Hematopoietic multipotent progenitor cell treated with erythropoietin and hydrocortisone succinate and interleukin-3 and kit ligand, for 15 days (in vitro differentiated cells): ENCODE measurements at places on chromosomes 2 and 18.

- no peak for DNase-seq
These were observed 46.2 kb downstream of the MEIS1 start for GRCh38 chr2:66481100-66481549.

DNA sequence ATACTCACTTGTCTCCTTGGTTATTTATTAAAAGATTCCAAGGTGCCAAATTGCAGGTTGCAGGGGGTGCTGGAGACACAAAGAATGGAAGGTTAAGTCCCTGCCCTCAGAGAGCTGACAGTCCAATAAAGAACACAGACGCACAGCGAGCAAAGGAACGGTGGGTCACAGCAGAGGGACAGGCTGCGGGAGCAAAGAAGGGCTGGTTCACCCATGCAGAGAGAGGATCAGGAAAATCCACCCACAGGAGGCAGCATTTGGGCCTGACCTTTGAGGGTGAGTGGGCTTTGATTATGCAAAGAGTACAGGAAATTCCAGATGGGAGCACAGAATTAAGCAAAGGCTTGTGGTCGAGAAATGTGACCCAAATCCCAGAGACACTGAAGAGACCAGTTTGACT is 45.0 kb downstream of the ZBTB7C start:
- DNase-seq: no peak

GRCh38 chr2:44957656-44958327 is 16.3 kb downstream of the SIX3 start:
- DNase-seq: no peak

- DNase-seq: no peak
These were observed 65.7 kb upstream of the FOSL2 start for GRCh38 chr2:28326881-28327505.

DNA sequence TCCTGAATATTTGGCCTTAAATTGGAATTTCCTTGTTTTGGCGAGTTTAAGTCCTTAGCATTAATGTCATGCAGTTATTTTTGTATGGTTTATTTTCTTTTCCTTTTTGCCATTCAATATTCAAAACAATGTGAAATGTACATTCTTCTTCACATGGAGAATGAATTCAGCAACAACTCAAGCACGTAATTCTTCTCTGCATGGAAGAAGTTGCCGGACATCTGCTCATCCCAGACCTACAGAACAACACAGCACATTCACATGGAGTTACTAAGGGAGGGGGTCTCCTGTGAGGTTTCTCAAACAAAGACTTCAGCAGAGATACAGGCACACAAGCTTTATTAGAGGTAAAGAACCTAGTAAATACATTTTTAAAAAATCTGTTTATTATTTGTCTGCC is 236.8 kb downstream of the SATB2 start:
- no peak for DNase-seq

GRCh38 chr2:151774506-151774905 is 40.2 kb upstream of the NEB start:
- peak; percentile 21 for DNase-seq

DNA sequence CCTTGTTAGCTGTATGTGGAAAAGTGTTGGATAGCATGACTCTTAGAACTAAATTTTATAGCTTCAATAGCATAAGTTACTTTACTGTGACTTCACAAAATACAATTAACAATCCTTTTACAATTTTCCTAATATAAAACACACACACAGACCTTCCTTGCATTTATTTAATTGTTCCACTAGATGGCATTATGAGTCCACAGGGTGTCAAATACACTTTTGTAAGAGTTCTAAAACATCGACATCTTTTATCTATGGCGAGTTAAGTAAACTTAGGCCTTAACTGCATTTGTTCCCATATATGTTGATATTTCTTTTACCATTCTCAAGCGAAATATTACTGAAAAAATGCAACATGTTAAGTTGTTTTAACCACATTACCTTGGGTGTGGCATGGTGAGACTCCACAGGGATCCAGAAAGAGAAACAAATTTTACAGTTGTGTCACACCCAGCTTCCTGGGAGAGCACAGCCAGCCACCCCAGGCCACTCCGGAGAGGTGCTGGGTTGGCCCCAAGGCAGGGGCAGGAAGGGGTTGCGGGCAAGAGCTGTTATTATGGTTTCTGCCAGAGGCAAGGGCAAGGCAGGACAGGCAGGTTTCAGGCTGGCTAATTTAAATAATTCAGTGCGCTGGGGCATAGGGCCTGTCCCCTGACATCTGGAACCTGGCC is 312.4 kb upstream of the MC4R start:
- no peak for DNase-seq

DNA sequence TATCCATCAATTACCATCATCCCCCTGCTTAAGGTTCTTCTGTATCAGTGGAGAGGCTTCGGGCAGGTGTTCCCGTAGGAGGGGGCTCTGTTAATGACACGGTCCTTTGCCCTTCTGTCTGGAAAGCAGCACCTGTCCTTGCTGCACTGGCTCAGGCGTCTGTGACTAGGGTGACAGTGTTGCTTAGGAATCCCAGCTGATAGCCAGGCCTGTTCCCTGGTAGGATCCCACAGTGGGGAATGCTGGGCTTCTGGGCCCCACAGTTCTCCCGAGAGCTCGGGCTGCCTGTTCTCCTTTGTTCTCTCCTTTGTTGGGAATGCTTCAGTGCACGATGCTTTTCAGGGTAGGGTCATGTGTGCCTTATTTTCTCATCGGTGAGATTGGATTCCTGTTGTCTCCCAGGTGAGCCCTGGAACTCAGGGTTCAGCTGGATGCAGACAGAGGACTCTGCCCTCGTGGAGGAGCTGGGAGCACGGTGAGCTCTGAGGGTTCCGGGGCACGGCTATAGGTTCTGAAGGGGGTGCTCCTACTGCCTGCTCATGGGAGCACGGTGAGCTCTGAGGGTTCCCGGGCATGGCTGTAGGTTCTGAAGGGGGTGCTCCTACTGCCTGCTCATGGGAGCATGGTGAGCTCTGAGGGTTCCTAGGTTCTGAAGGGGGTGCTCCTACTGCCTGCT is 9.6 kb downstream of the SNTG2 start:
- no peak for DNase-seq

- no peak for DNase-seq
These were observed 69.1 kb downstream of the TWIST2 start for GRCh38 chr2:238916875-238917590.

- peak; percentile 56 for DNase-seq
These were observed 49.8 kb downstream of the CAB39 start for GRCh38 chr2:230762317-230762896.
